ENCODE measurements at places on chromosomes 11 and 22.

- no peak for DNase-seq
These were observed 557.7 kb downstream of the BRD1 start for GRCh38 chr22:49269928-49270327.

- no peak for DNase-seq
These were observed 282.5 kb downstream of the TBC1D22A start for GRCh38 chr22:47044722-47045535.

GRCh38 chr22:19807161-19807913, 46.8 kb downstream of the TBX1 start:
- no peak for DNase-seq

DNA sequence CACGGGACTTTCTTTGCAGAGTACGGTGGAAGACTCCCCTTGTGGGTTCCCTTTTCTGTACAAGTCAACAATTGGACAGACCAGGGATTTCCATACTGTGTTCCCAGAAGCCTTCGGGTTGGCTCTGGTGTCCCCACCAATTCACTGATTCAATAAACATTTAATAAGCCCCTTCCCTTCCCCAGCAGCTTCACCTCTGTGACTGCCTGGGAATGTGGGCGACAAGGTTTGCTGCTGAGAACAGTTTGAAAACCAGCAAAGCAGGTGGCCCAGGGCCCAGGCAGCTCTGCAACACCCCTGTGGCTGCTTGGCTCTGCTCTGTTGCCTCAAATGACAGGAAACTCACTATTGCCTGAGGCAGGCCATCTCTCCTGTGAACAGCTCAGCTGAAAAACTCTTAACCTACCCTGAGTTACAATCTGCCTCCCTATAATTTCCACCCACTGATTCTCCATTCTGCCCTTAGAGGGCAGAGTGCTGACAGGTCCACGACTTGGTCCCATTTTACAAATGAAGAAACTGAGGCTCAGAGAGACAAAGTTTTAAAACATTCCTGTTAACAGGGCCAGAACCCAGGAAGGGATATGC, 10.4 kb downstream of the ADORA2A start:
- DNase-seq, result no peak

GRCh38 chr11:108768370-108768769, 103.5 kb downstream of the DDX10 start:
- no peak for DNase-seq

GRCh38 chr22:50209893-50210292, 9.1 kb downstream of the SELENOO start:
- peak; percentile 60 for DNase-seq

DNA sequence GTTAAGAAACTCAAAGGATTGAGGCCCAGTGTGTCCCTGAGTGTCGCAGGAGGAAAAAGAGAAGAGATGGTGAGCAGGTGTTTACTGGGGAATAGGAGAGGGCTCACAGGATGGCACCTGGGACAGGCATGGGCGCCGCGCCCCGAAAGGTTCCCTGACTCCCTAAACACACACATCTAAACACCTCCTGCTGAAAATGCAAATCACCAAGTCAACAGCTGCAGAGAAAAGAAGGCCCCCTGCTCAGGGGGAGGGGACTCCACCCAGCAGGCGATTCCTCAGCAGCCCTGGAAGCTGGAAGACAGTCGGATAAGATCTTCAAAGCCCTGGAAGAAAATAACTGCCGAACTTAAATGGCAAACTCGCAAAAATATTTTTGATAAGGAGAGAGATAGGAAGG, 377.2 kb downstream of the BRD1 start:
- DNase-seq, result no peak

- no peak for DNase-seq
These were observed 182.6 kb downstream of the DDX10 start for GRCh38 chr11:108847298-108847990.

- no peak for DNase-seq
These were observed 105.9 kb upstream of the ARHGAP20 start for GRCh38 chr11:110818032-110818687.

GRCh38 chr22:25996669-25997068, 172.6 kb upstream of the SEZ6L start:
- DNase-seq, result no peak

GRCh38 chr11:123690485-123690884, 36.1 kb upstream of the SCN3B start:
- DNase-seq, result no peak

- DNase-seq, result no peak
These were observed 418.6 kb downstream of the FAM181B start for GRCh38 chr11:82315093-82315492.

DNA sequence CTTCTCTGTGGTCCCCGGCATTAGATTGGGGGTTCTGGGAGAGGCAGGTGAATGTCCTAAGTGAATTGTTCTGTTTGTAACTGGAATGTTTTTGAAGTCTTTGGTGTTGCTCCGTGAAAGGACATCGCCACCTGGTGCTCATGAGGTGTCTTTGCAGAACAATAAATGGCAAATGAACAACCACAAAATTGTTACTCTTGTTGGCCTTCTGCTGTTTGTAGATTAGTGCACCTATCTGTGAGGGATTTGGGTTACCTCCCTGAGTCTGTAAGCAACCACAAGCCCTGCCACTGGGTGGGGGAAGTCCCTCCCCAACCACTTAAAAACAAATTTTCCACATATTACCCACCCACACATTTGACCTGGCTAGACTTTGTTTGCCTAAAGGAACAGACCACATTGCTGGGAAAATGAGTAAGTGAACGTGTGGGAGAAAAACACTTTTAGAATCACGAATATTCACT, 4.7 kb downstream of the MPEG1 start:
- no peak for DNase-seq

DNA sequence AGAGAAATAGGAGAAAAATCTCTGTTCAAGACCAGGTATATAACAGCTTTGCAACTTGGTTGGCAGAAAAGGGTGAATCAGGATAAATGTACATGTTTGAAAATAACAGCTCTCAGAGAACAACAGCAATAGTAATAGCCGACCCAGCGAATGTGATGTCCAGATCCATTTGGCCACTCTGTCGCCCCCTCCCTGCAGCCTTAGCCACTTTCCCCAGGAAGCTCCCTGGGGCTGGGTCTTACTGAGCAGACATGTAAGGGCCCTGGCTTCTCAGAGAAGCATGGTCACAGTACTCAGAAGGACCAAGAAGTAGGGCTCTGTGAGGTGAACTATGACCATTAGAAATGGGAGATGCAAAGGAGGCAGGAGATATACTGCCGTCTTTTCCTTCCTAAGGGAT, 154.1 kb upstream of the SNX19 start:
- no peak for DNase-seq

DNA sequence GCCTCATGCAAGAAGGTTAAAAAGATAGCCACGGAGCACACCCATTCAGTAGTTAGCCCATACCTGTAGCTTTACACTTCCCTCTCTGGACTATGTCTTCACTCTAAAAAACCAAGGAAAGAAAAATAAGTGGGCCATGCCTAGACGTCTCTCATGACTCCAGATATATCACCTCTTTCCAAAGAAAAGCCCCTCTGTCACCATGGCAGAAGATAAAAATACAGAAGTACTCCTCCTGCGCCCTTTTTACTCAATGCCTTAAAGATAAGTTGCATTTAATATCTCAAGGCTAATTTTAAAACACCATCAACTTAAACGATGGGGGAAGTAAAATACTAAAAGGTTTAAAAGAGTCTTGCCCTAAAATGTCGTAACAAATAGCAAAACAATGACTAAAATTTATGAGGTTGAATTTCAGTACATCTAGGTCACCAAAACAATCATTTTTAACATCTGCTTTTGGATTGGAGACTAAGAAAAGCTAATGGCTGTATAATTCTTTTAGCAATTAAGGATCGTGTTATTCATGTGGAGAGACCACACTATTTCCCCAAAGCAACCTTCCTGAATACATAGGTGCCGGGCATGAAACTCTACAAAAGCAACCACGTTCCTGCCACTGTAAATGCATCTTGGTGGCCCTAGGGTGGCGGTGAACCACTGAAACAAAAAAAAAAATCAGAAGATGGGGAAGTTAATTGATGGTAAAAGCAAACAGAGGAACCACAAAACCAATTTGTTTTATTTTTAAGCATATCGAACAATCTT, 46.0 kb downstream of the CELF1 start:
- DNase-seq, result no peak

DNA sequence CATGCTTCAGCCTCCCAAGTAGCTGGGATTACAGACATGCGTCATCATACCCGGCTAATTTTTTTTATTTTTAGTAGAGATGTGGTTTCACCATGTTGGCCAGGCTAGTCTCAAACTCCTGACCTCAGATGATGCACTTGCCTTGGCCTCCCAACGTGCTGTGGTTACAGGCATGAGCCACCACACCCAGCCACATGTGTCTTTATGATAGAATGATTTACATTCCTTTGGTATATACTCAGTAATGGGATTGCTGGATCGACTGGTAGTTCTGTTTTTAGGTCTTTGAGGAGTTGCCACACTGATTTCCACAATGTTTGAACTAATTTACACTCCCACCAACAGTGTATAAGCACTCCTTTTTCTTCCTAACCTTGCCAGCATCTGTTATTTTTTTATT, 276.2 kb downstream of the METTL15 start:
- DNase-seq, result no peak

DNA sequence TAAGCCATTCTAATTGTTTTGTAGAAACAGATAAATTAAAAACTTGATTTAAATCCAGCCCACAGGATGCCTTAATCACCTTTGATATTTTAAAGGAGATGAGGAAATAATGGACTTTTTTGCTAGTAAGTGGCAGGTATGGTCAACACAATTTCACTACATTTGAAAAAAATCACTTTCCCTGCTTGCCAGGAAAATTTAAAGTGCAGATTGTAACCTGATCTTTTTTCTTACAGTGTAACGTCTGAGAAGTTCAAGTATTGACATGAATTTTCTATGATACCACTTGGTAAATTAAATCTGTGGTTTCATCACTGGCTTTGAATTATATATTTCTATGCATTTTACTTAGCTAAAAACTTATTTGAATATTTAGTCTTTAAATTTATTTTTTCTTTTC, 65.3 kb downstream of the ARHGEF12 start:
- DNase-seq, result no peak

Data from activated B cell treated with CpG ODN at 0.5 μM for 24 hours (primary cell).